ENCODE measurements at places on chromosomes 12 and 14.

- DNase-seq: no peak
- H3K36me3 ChIP-seq: peaks cover 40% of the 10 kb centered on the region
- peaks cover 21% of the 10 kb centered on the region for H3K4me1 ChIP-seq
- H3K27ac ChIP-seq: peak overlapping the region; percentile 84
- H3K27me3 ChIP-seq: no peaks in the 10 kb centered on the region
- H3K4me3 ChIP-seq: peak overlapping the region; percentile 88
Measured at GRCh38 chr12:27780612-27781408, 774 bp upstream of the MANSC4 start.

DNA sequence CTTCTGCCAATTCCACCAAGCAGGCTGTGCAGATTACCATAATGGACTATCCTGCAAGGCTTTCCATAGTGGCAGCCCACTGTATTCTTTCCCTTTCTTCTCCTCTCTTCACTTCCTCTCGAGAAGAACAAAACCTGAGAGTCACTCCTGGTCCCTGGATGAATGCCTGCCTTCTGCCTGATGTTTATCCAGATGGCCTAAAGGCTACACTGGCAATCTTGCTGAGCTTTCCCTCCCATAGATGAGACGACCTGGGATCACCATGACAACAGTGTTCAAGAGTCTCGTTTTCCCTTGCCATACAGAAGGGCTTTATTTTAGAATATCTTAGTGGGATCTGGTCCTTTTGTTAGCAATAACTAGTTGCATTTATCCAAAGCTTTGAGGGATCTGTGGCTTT, 142.3 kb downstream of the RTN1 start:
- H3K4me3 ChIP-seq: no peak overlapping the region
- no peaks in the 10 kb centered on the region for H3K27me3 ChIP-seq
- DNase-seq: no peak
- no peaks in the 10 kb centered on the region for H3K36me3 ChIP-seq
- H3K4me1 ChIP-seq: no peaks in the 10 kb centered on the region

DNA sequence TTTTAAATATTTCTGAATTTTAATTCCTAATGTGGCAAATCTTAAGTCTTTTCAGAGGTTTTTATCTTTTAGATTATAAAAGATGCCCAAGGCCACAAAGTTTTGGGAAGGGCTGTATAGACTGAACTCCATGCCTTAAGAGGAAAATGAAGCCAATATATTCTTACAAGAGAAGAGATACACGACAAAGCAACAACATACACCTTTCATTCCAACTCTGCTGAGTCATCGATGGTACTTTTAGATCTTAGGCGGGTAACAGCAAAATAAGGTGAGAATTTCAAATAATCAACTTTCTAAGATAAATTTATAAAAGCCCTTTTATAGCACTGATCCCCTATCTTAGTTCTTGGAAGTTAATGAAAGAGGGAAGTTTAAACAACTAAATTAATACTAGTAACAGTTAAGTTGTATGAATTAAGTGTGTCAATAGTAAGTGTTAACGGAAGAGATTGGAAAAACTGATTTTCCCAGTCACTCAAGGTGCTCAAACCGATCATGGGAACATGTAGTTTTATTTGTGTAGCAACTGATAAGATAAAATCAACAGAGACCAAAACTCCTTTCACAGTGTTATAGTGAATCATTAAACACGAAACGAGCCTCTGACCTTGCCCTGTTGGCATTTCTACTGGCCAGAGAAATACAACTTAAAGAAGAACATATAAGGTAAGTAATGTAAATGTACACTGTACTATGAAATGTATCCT, 18.8 kb upstream of the PIK3C2G start:
- DNase-seq: no peak
- no peak overlapping the region for H3K27ac ChIP-seq
- H3K4me1 ChIP-seq: no peaks in the 10 kb centered on the region
- H3K4me3 ChIP-seq: no peak overlapping the region
- H3K36me3 ChIP-seq: peaks cover 6% of the 10 kb centered on the region

DNA sequence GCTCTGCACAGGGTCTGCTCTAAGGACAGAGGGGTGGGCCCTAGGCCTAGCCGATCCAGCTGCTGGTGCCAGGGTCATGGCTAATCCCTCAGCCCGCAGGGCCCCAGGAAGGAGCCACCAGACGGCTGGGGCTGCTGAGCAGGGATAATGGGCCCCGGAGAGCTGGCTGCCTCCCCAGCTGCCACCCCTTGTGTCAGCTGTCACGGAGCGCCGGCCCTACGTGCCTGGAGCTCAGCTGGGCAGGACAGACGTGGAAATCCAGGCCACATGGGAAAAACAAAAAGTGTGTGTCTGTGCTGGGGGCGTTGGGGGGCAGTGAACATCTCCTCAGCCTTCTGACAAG, 36.2 kb downstream of the CHGA start:
- no peaks in the 10 kb centered on the region for H3K27me3 ChIP-seq
- H3K36me3 ChIP-seq: peaks cover 3% of the 10 kb centered on the region
- DNase-seq: no peak
- no peak overlapping the region for H3K4me3 ChIP-seq
